Hematopoietic multipotent progenitor cell treated with erythropoietin and hydrocortisone succinate and interleukin-3 and kit ligand, for 15 days (in vitro differentiated cells): ENCODE measurements at places on chromosomes 5 and 9.

GRCh38 chr9:71357346-71357745, 235.9 kb upstream of the TRPM3 start:
- no peak for DNase-seq

GRCh38 chr5:140042643-140043507, at the start of gene NRG2:
NRG2 (minus strand) TSS chr5:140043299.
- no peak for DNase-seq

DNA sequence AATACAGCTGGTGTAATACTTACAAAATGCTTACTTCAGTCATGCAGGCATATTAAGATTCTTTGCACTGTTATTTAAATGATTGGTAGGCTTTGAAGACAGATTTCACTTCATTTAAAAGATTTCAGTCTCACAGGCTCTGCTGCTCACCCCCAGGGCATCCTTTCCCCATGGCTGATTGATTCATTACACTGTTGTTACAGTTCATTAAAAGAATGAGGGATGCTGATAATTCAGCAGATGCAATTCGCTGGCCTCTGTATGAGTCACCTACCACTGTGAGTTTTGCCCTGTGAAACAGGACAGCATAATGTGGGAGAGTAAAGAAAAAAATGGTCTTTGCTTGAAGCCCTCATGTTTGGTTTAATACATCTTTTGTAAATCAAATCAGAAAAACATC, 246.9 kb downstream of the CYLC2 start:
- no peak for DNase-seq

GRCh38 chr5:96616801-96617200, 45.4 kb upstream of the CAST start:
- no peak for DNase-seq

- DNase-seq, result no peak
Observed at GRCh38 chr5:55415071-55415470, 107.3 kb downstream of the MTREX start.

- DNase-seq, result no peak
Observed at GRCh38 chr5:139711906-139712224, 63.7 kb downstream of the CXXC5 start.

DNA sequence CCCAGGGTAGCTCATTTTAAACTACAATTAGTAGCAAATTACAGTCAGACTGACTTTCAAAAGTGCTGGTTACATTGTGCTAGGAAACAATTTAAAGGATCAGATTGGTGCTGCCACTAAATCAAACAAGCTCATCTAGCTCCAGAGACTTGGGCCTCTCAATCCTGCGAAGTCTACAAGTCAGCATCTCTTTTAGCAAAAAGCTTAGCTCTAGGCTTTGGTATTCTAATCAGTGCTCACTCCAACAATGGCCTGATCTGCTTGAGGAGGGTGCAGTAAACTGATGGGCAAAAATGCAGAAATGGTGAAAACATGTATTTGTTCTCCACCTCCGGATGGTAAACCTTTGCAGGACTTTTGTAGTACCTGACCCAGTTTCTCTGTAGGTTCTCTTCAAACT, 47.0 kb upstream of the SEMA6A start:
- no peak for DNase-seq
